Cortex of kidney (tissue), 1 donor: ENCODE measurements at places on chromosomes 12 and 14.

GRCh38 chr12:119783787-119784186 is 93.3 kb downstream of the CIT start:
- DNase-seq = no peak

DNA sequence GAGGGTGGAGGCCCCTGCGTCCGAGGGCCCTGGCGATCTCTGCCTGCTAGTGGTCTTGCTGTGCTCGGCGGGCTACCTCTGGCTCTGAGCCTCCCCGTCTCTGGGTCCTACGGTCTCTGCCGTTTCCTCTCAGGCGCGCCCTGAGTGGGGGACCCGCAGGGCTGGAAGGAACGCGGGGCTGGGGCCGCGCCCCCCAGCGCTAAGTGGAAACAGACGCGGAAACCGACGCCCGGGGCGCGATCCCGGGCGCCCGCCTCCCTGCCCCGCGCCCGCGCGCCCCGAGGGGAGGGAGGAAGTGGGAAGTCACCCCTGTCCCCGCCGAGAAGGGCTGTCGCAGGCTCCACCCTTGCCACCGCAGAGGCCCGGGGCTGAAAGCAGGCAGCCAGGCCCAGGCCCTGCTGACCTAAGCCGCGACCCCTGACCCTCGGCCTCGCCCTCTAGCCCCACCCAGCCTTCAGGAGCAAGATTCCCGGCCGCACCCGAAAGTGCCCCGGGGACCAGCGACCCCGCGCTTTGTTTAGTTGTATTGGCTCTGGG is 831 bp downstream of the CRIP1 start:
- no peak for DNase-seq

GRCh38 chr14:96214793-96215192 is 10.2 kb downstream of the BDKRB2 start:
- DNase-seq = no peak

- no peak for DNase-seq
Measured at GRCh38 chr12:3129301-3130056, 52.3 kb downstream of the TSPAN9 start.

- no peak for DNase-seq
Measured at GRCh38 chr12:43453761-43454160, 98.2 kb downstream of the ADAMTS20 start.

DNA sequence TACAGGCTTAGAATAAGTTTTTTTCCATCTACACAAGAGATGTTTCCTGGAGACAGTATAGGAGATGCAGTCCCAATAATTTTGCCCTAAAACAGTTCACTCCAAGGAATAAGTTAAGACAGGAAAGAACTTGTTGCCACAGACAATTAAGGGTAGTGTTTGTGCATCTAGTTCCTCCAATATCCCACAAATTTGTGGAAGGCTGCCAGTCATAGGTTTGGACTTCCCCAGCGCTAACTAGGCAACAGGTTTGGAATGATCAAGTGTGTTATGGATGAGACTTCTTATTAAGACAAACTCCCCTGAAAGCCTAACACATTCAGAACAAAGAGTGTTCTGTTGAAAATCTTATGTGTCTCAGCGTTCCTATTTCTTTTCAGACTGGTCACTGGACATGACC is 611.0 kb downstream of the CCER1 start:
- no peak for DNase-seq

DNA sequence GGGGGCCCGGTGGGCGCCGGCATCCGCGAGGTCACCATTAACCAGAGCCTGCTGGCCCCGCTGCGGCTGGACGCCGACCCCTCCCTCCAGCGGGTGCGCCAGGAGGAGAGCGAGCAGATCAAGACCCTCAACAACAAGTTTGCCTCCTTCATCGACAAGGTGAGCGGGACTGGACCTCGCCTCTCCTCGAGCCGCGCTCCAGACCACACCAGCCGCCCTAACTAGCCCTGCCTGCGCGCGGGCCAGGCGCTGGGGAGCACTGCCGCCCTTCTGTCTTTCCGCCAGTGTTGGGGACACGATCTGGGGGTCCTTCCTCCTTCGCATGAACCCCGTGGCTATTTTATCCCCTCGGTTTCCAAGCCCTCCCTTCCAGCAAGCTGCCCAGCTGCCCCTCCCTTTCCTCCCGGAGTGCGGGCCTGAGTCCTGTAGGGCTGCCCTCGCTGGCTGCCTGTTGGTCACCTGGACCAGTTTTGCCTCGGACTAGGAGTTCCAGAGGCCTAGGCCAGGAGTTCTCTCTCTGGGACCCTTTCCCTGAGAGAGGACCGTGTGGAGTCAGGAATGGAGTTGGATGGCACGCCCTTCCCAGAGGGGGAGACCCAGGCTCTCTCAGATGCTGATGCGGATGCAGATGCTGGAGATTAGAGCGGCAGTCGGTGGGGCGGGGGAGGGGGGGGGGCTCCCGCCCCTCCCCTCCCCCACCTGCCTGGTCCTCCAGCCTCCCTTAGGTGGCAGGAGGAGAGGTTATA is 592 bp downstream of the KRT7 start:
- DNase-seq = no peak

GRCh38 chr14:41607966-41608663 is 1.4 kb downstream of the LRFN5 start:
- no peak for DNase-seq

DNA sequence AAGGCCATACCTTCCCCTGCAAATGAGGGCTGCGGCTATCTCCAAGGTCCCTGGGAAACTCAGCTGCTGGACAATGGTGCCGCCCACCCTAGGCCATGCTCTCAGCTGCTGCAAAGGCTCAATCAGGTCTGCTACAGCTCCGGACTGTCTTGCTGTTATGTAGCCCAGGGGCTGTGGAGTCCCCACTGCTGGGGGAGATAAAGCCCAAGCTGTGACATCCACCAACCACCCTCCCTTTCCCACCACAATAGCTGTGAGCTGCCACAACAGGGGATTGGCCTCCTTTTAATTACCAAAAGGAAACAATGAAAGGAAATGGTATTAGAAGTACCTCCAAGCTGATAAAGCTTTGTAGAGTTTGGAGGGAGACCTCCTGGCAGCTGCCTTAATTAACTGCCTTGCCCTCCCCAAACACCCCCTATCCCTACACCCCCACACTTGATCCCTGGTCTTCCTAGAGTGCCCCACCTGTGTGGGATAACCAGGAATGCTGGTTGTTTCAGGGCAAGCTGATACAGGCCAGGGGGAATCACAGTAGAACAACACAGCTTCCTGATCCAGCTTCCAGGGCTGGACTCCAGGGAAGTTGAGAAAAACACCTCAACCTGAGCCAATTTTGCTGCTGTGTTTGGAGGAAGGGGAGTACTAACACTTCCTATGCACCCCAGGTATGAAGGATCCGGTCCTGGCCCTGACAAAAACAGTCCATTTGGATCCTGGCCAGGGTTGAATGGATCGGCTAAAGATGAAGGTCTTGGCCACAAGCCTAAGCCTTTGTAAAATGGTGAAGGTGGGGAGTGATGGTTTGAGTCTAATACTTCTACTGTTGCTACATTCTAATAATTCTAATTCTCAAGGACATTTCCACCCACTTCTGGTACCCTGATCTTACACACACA is at the start of gene VWF:
TSS of gene VWF (minus strand) at position 260 of the 899 bp plus-strand sequence. CDS start 1,474 bp downstream, outside the sequence.
- no peak for DNase-seq

- DNase-seq = no peak
Measured at GRCh38 chr14:21543521-21543960, 17.4 kb upstream of the SALL2 start.

DNA sequence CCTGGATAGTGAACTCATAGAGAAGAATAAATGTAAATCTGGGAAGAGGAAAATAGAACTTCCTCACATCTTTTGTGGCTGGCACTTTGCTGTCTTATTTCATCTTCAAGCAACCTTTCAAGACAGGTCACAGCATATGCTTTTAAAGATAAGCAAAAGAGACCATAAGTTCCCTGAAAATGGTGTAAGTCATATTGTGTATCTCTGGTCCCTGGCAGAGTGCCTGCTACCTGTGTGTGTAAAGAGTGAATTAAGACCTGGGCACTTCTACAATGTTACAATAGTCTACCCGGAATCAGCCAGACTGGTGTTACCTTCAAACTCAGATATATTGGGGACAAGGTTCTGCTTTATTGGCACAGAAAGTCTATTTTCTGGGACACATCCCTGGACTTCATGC is 168.8 kb downstream of the SLC2A13 start:
- DNase-seq = no peak

DNA sequence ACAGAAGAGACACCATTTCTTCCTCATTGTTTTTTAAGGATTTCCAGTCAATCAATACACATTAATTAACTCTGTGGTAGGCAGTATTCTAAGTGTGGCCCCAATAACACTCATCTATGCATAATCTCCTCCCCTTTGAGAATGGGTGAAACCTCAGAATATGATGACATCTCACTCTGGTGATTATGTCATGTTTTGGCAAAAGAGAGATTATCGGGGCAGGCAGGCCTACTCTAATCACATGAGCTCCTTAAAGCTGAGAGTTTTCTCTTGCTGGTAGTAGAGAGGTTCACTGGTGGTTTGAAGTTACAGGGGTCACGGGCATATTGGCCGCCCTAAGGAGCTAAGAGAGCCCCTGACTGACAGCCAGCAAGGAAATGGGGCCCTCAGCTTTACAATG is 7.1 kb upstream of the LGMN start:
- DNase-seq = no peak

DNA sequence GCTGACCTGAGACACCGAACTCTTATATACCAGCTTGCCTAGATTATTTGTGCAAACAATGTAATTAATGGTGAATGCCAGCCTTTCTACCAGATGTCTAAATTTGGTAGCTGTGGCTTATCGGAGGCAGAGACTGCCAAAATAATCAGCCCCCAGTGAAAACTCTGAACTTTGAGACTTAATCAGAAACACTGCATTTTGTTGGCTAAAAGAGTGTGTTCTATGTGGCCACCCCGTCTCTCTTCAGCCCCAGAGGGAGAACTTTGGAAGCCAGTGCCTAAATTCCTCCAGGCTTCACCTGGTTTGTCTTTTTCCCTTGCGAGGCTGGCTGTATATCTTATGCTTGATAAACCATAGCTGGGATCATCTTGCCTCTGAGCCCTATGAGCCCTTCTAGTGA is 90.1 kb downstream of the LMNTD1 start:
- no peak for DNase-seq

GRCh38 chr12:29012673-29013072 is 136.4 kb upstream of the FAR2 start:
- no peak for DNase-seq

GRCh38 chr14:94054401-94054800 is 26.6 kb downstream of the DDX24 start:
- no peak for DNase-seq

DNA sequence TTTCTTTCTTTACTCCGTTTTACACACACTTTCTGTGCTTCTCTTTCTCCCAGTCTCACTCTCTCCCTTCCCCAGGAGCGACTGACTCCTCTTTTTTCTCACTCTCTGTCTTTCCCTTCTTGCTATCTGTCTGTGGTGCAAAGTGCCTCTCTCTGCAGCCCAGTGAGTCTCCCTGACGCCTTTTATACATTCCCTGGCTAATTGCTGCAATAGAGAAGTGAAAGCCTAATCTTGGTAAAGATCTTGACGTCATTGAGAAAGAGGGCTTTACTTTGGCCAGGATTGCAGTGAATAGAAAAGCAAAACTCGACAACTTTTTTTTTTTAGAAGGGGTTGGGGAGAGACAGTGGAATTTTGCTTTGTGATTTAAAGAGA is 706 bp upstream of the DIO2 start:
- DNase-seq = no peak

DNA sequence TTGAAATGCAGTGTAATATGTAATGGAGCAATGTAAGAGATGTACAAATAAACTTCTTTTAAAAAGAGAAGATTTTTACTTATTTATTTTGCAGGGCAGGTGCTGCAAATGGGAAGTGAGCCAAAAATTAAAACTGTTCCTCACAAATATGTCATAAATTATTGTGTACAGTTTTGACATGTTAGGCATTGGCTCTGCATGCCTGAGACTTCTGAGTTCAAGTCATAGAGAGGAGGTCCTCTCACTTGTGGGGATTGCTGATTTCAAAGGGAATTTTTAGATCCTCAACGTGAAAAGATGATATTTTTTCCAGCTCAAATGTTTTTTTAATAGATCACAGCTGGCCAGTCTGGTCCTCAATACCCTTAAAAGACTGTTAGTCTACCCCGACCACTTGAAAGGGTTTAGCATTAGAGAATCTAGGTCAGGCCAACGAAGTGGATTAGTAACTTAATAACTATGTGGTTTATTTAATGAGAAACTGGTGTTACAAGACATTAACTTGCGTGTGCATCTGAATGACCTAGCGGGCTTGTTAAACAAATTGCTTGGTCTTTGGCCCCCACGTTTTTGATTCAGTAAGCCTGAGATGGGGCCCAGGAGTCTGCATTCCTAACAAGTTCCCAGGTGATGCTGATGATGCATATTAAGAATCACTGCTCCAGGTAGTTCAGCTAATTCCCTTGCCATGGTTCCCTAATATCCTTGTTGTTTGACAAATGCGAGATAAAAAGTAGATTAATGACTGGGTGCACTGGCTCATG is 30.9 kb upstream of the WDR89 start:
- DNase-seq = no peak

DNA sequence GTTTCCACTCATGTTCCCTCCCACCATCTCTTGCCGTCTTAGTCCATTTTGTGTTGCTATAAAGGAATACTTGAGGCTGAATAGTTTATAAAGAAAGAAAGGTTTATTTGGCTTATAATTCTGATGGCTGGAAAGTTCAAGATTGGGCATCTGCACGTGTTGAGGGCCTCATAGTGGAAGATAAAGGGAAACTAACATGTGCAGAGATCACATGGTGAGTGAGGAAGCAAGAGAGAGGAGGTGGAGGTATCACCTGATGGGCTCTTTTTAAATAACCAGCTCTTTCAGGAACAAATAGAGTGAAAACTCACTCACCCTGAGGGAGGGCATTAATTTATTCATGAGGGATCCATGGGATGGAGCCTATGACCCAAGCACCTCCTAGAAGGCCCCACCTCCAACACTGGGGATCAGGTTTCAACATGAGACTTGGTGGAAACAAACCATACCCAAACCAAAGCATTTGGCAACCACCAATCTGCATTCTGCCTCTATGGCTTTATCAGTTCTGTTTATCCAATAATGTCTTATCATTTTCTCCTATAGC is 29.5 kb downstream of the MYO1H start:
- DNase-seq = no peak

GRCh38 chr12:98998697-98999299 is 353.7 kb downstream of the APAF1 start:
- DNase-seq = no peak

- no peak for DNase-seq
Measured at GRCh38 chr14:70664698-70665447, 23.2 kb downstream of the TTC9 start.

DNA sequence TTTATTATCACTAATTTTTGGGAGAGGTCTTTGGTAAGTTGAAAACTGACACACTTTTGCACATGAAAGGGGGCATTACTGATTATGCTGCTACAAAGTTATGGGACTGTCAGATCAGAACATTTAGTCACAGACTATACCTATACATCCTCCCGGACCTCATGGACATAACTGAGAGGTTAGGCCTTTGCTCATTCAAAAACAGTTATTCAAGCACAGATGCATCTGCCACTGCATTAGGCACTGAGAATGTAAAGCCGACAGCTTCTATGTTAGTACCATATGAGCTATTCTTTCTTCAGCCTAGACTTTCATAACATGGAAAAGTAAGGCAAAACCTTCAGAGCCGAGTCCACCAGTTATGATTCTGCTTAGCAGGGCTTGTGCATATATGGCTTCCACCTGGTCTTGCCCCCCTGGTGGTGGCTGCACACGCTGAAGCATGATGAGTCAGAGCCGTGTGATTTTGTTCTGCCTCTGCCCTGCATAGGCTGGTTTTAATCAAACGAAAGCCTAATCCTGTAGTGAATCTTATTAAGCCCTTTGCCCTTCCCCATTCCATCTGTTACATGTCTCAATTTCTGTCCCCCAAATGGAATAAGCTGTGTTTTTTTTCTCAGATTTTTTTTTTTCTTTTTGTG is 21.8 kb upstream of the RNU6-8 start:
- DNase-seq = no peak
